Activated naive CD4-positive, alpha-beta T cell (primary cell): ENCODE measurements at places on chromosomes 7 and 10.

- DNase-seq = no peak
Measured at GRCh38 chr10:55163388-55163979, 362.5 kb upstream of the PCDH15 start.

GRCh38 chr7:135207406-135208101, 3.8 kb downstream of the WDR91 start:
- no peak for DNase-seq

DNA sequence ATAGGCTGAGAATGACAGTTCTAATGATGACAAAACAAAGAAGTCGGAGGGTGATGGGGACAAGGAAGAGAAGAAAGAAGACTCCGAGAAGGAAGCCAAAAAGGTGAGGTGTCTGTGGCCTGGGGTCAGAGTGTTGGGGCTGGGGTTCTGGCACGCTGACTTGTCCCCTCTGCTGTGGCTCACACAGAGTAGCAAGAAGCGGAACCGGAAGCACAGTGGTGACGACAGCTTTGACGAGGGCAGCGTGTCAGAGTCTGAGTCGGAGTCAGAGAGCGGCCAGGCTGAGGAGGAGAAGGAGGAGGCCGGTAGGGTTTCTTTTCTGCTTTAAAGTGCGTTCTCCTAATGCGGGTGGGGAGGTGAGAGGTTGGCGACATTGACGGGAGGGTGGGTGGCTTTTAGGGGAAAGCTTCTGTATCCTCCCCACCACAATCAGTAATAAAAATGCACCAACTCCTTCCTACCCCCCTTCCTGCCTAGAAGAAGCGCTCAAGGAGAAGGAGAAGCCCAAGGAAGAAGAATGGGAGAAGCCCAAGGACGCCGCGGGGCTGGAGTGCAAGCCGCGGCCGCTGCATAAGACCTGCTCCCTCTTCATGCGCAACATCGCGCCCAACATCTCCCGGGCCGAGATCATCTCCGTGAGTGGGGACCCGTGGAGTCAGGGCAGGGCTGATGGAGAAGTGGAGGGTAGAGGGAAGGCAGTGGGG, 4.6 kb downstream of the UFSP1 start:
- DNase-seq = no peak

DNA sequence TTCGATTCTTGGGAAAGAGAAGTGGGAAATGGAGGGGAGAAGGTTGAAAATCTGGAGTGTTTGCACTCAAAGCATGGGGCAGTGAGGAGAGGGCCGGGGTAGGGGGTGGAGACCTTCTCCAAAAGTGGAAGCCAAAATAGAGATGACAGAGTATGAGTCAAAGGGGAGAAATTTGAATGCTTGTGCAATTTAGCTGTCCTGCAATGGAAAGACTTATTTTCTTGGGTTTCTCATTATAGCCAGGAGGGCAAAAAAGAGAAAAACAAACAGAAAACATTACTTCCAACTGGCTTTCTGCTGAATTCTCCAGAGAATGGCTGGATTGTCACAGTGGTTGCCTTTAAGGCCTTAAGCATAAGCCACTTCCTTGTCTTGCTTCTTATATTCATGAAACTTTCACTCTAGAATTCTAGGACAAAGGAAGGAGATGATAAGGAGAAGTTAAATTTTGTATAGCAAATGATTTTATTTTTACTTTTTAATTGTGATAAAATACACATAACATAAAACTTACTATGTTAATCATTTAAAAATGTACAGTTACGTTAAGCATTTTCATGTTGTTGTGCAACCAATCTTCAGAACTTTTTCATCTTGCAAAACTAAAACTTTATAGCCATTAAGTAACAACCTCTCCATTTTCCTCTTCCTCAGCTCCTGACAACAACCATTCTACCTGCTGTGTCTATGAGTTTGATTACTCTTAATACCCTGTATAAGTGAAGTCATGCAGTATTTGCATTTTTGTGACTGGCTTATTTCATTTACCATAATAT, 100.2 kb downstream of the GPR85 start:
- no peak for DNase-seq
